ENCODE measurements at places on chromosomes 1 and 21.

- DNase-seq = peak; percentile 53
These were observed 104.0 kb downstream of the EIF4G3 start for GRCh38 chr1:21072721-21073120.

DNA sequence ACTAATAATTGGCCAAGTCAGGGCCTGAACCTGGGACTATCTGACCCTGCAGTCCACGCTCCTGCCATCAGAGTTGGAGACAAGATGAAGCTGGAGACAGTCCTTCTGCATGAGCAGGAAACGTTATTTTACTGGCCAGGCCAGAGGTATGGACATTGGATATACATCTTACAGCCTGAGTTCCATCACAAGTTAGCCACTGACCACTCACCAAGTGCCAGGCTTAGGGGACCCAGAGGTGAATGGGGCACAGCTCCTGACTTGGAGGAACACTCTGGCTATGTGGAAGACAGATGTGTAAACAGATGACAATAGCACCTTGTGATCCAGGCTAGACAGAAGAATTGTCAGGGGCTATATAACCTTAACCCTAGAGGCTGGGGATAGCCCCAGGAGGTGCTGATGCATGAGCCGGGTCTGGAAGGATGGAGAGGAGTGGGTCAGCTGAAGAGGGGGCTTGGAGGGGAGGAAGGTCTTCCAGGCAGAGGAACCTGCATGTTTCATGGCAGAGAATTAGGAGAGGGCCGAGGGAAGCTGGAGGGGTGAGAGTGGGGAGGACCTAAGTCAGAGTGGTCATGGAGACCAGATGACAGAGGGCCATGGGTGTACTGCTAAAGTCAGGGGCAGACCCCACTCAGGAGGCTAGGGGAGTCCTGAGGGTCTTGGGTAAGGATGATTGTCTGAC, 52.5 kb upstream of the DMRTB1 start:
- no peak for DNase-seq

- no peak for DNase-seq
These were observed 1.1 kb upstream of the KCNQ4 start for GRCh38 chr1:40782371-40782956.

DNA sequence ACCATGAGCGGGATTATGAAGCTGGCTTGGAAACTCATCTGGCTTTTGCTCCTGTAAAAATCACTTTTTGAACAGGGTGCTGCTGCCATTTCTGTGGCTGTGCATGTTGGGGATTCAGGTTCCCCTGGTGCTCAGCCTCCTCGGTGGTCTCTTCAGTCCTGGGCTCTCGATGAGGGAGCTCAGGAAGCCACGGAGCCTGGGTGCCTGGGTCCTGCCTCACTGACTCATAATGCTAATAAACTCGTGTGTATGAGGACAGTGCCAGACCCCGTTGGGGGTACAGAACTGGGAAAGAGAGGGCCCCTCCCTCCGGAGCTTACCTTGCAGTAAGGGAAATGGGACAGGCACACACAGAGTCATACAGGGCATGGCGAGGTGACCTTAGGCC, 5.8 kb downstream of the COQ8A start:
- DNase-seq = no peak

DNA sequence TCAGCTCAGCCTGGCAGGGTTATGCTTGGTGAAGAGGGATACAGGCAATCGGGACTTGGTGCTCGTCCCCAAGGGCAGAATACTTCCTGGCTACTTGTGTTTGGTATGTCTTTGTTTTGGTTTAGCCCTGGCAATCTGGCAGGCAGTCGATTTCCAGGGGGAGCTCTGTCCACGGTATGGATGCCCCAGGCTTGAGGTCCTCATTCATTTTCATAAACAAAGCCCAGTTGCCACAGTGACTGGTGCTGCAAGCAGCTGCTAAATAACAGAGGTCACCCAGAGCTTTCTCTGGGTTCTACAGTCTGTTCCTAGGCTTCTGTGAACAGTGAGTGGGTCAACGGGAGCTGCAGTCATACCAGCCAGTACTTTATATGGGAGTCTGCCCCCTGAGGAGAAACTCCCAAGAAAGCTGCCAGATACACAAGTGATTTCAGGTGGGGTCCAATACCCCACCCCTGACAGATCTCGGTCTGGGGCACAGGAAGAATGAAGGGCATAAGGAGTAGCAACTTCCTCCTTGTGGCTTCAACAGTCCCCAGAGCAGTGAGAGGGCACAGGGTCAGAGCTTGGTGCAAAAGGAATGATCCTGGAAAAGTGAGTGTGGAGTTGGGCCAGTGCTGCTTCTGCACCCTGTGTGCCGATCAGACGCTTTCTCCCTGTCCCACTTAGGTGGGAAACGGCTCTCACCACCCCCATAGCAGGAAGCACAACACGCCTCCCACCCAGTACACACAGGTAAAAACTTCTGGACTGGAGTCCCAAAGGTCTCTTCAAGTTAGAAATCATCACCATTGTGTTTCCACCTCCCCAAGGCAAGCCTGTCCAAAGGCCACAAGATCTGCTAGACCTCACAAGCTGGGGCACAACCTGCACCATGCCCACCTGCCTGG, 55.5 kb downstream of the TGFBR3 start:
- DNase-seq = peak; percentile 36

All from common myeloid progenitor, CD34-positive (primary cell).